ENCODE measurements at places on chromosomes 5 and 9. TPM values are rescaled to one million over a fixed set of nuclear protein-coding genes. Genes with fewer than 3 reads are reported as not detected.

GRCh38 chr5:123350742-123351141 is 72.5 kb downstream of the CEP120 start:
- no peak for DNase-seq

GRCh38 chr5:113179156-113179555 is 202.6 kb downstream of the DCP2 start:
- DNase-seq, result no peak

DNA sequence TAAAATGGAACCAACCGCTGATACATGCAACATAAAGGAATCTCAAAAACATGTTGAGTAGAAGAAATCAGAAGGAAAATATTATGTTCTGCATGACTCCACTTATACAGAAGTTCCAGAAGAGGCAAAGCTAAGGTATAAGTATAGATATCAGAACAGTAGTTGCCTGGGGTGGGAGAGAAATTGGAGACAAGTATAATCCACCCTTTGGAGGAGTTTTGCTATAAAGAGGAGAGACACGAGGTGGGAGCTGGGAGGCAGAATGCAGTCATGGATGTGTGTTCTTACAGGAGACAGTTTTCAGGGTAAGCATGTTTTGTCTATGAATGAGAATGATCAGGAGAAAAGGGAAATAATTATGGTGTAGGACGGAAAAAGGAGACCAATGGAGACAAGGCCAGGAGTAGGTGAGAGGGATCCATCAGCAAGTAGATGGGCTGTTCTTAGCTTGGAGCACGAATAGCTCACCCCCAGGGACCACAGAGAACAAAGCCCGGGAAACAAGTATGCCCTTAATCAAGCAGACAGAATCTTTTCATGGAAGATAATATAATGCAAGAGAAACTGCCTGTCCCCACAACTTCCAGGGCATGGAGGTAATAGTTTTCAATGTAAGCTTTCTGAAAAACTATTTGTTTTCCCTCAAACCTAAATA is 72.2 kb downstream of the MED27 start:
- no peak for DNase-seq

Gene OR1B1
- not detected for polyA plus RNA-seq

DNA sequence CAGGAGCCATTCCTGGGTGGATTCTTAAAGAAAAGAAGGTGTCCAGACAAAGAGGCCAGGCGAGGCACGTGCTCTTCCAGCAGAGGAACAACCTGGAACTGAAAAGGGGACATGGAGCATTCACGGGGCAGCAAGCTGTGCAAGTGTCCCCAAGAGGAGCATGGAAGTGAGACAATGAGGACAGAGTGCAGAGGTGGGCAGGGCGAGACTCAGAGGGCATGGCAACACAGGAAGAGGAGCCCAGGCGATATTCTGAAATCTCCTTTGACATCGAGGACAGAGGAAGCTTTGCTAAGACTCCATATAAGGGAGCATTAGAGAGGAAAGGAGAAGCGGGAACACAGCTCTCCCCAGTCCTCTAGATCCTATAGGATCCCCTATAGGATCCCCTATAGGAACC is 29.4 kb upstream of the SPATA31E1 start:
- no peak for DNase-seq

GRCh38 chr9:88052321-88052965 is 78.1 kb upstream of the CDK20 start:
- no peak for DNase-seq

- no peak for DNase-seq
Observed at GRCh38 chr5:71601222-71602026, 14.3 kb downstream of the MCCC2 start.

- DNase-seq, result no peak
Observed at GRCh38 chr9:72371151-72371550, 6.1 kb upstream of the ZFAND5 start.

DNA sequence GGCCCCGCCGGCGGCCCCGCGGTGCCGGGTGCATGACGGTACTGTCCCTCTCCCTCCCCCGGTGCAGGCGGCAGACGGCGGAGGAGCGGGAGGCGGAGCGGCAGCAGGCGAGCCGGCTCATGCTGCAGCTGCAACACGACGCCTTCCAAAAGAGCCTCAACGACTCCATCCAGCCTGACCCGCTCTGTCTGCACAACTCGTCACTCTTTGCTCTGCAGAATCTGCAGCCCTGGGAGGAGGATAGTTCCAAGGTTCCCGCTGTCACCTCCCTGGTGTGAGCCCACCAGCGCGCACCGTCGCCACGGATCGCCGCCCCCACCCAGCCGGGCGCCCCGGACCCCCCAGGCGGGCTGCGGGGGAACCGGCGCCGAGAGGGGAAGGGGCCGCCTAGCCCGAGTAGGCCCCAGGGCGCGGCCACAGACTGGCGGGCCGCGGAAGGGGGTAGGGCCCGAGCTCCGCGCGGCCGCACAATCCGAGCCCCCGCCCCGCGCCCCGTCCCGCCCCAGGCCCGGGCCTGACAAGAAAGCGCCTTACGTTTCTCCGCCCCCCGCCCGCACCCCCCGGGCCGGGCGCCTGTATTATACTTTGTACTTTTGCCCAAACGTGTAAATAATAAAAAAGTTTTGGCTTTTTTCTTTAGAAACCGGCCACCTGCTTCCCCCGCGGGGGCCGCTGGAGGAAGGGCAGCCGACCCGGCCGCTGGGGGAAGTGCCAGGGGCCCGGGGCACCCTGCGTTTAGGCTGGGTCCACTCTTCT is 2.5 kb downstream of the TLX3 start:
- DNase-seq, result peak; percentile 34

Gene CD180
- polyA plus RNA-seq, result 0.92 TPM

- DNase-seq, result no peak
Observed at GRCh38 chr5:127863610-127864395, 160.6 kb downstream of the CCDC192 start.

Gene EDIL3
- polyA plus RNA-seq, result 11.6 TPM

Gene RGS7BP
- 8.9 TPM for polyA plus RNA-seq

DNA sequence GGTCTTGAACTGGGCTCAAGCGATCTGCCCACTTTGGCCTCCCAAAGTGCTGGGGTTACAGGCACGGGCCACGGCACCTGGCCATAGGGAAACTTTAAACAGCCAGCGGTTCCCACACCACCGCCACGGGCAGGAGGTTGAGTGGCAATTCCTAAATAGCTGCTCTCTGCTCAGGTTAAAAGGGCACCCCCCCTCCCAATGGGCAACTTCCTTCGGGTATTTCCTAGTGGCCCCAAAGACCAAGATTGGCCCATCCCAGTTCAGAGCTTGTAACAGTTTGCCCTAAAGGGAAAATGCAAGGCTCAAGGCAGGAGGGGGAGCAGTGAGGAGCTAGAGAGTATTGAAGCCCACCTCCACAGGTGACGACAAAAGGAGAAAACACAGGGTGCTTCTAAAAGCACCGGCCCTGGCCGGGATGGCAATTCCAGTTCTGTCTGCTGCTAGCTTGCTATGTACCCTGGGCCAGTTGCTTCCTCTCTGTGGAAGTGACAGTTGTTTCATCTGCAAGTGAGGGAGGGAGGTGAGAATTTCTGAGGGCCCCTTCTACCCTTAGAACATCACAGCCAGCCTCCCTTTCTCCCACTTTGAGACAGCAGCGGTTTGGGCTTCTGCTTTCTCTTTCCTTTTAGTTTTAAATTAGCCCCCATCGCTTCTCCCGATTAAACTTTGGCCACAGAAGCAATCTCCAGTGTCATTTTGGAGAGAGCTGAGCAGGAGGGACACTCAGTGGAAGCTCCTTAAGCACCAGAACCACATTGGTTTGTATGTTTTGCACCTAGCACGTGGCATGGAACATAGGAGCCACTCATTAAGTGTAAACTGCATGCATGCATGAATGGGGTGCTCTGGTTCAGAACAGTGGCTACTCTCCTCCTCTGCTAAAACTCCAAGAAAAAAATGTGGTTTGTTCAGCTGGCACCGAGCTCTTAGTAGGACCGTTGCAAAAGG is 17.3 kb upstream of the TNIP1 start:
- no peak for DNase-seq

Gene TEX48
- not detected for polyA plus RNA-seq

- DNase-seq, result no peak
Observed at GRCh38 chr9:124771867-124772679, 962 bp upstream of the NR6A1 start.

DNA sequence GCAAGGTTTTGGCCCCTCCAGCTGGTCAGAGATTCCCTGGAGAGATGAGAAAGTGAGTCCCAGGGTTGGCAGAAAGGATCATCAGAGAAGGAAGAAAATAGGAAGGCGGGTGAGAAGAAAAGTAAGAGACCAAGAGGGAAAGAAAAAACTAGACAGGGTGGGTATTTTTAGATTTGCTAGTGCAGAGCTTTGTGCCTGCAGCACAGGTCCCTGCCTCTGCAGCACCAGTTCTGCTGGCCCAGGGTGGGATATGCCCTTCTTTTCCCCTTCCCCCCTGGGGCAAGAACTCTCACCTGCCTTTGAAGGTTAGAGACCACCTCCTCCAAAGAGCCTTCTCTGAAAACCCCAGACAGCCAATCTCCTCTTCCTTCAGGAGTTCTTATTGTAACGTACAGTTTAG is 90.3 kb upstream of the EGFLAM start:
- DNase-seq, result no peak

GRCh38 chr5:134608555-134608954 is 24.1 kb downstream of the SAR1B start:
- DNase-seq, result no peak
